ENCODE measurements at places on chromosomes 1 and 21.
A peak's percentile ranks its signal among the peaks of the same experiment; 100 is the strongest.

DNA sequence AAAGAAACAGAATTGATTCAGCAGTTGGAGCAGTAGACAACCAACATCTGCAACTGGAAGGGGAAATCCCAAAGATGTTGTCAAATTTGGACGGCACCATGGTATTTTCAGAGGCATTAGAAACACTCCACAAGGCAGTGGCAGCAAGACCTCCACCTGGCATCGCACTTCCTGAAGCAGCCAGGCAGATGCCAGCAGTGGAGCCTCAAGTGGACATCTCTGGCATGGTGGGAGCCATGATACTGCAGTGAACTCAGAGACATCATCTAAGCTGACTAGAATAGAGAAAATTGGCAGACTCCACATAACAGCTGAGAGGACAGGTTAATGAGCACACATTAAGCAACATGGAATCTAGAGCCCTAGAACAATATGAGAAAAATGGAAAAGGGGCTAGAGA, 33.9 kb upstream of the RGS8 start:
- DNase-seq, result peak; percentile 15

DNA sequence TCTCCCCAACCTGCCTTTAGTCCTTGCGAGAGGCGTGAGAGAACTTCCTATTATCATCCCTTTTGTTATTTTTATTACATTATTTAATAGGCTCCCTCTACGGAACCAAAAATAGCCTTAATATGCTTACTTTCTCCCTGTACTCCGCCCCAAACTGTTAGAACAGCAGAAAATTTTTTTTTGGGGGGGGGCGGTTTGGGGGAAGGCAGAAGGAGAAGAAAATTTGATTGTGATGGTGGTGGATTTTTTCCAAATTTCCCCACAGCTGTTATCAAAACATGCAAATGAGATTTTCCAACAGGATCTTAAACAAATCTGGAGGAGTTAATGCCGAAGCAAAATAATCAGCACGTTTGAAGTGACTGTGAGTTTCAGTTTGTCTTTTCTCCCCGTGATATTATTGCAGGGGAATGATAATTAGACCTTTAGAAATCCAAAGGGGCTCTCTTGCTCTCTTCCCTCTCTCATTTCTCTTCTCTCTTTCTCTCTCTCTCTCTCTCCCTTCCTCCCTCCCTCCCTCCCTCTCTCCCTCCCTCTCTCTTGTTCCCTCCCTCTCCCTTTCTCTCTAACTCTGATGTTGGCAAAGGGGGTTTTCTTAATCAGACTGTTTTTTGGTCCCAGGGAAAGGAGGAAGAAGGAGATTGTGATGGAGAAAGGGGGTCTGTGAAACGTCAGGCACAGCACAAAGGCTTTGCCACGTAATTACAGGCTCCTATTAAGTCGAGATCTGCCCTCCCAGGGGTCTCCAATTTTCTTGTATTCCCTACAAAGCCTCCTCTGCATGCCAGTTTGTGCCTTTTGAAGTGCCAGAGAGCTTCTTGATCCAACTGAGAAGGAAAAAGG, 1.1 kb upstream of the PRRX1 start:
- DNase-seq, result no peak

- DNase-seq, result no peak
Measured at GRCh38 chr1:203282720-203283542, 22.4 kb upstream of the BTG2 start.

- DNase-seq, result no peak
Measured at GRCh38 chr1:37763791-37764413, 1.0 kb downstream of the EPHA10 start.

GRCh38 chr1:38497921-38498656, 361.5 kb downstream of the RRAGC start:
- no peak for DNase-seq

- DNase-seq, result peak; percentile 62
Measured at GRCh38 chr1:223652436-223652941, 13.0 kb downstream of the CAPN8 start.

DNA sequence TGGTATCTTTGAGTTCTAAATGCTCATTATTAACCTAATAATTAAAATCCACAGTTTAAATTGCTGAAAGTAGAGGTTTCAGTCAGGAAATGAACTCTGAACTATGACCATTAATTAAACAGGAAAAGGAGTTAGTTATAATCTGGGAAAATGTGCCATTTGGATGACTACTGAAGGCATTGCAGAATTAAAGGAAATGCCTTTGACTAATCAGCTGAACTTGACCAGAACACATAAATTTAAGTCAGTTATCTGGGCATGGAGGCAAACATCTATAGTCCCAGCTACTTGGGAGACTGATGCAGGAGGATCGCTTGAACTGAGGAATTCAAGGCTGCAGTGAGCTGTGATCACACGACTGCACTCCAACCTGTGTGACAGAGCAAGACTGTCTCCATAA, 31.9 kb downstream of the SLC44A5 start:
- DNase-seq, result no peak
